Spinal cord (tissue), 10 donors: ENCODE measurements at places on chromosomes 6 and 20.

GRCh38 chr20:63101781-63102720 lies 95.3 kb upstream of the BHLHE23 start:
- H3K36me3 ChIP-seq = no peaks in the 10 kb centered on the region
- DNase-seq = peak; percentile 78
- H3K27me3 ChIP-seq = peaks cover 31% of the 10 kb centered on the region
- peaks cover 27% of the 10 kb centered on the region for H3K4me1 ChIP-seq

DNA sequence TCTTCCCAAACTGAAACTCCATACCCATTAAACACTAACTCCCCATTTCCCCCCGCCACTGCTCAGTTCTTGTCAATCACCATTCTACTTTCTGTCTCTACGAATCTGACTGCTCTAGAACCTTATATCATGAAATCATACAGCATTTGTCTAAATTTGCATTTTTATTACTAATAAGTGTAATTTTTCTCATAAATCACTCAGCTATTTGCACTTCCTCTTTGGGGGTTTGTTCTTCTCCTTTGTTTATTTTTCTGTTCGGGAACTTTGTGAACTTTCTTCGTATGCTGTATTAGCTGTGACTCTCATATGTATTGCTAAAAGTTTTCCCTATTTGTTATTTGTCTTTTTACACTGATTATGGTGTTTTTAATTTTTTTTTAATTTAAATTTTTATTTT lies 152.2 kb downstream of the SLC16A10 start:
- no peak overlapping the region for H3K27ac ChIP-seq
- H3K4me3 ChIP-seq = no peak overlapping the region
- no peaks in the 10 kb centered on the region for H3K4me1 ChIP-seq

- peak; percentile 48 for DNase-seq
- no peaks in the 10 kb centered on the region for H3K36me3 ChIP-seq
- no peaks in the 10 kb centered on the region for H3K27me3 ChIP-seq
Observed at GRCh38 chr6:21780679-21781078, 187.1 kb downstream of the SOX4 start.

DNA sequence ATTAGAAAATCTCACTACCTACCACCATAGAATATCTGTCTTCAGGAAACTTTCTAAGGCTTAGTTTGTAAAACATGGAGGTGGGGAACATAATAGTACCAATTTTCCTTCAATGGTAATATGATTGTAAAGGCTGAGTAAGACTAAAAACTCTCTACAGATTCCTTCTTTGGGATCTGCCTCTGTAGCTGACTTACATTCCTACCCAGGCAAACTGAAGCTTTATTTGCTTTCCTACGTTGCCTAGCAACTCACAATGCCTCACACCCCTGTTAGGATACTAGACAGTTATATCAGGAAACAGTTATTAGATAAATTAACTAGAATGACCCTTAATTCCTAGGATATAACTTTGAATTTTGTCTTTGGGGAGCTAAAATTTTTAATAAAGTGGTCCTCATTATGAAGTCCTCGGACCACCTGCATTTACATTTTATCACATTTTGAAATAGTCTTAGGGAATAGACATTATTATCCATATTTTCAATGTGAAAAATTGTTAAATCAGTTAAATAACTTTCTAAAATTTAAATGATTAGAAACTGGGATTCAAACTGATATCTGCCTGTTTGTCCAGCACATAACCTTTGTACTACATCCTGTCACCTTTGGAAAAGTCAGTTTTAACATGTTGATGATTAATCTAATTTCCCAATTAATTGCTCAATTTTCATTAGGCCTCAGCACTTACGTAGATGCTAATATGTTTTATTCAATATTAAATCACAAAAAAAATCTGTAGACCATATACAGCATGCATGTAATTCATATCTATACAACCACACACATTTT lies 591.4 kb downstream of the RNF144B start:
- H3K4me1 ChIP-seq = no peaks in the 10 kb centered on the region
- H3K27me3 ChIP-seq = no peaks in the 10 kb centered on the region
- DNase-seq = peak; percentile 71
- no peaks in the 10 kb centered on the region for H3K36me3 ChIP-seq

DNA sequence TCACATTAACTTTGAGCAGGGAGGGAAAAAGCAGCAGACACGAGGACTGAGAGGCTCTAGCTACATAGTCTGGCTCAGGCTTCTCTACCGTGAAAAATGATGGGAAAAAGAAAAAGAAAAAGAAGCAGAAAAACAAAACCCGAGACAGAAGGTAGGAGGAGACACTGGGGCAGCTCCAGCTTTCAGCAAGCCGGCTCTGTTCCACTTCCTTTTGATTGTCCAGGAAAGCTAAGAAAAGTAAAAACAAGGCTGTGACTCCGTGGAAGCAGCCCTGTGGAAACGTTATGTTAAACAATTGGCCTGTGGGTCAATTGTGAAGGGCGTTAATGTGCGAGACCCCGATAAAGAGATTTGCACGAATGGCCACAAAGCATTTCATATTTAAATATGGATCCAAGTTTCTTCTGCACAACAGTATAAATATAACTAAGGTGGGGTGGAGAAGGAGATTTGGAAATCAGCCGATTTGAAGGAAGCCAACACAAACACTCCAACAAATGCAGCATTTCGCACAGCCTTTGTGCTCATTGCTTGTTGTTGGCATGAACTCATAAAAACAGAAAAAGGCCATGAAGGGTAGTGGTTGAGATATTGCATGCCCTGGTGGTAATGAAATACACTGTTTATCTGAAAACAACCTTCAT lies 236.9 kb upstream of the JAG1 start:
- no peak for DNase-seq
- no peaks in the 10 kb centered on the region for H3K4me1 ChIP-seq
- H3K4me3 ChIP-seq = no peak overlapping the region

- H3K36me3 ChIP-seq = no peaks in the 10 kb centered on the region
- no peak overlapping the region for H3K27ac ChIP-seq
- no peak overlapping the region for H3K4me3 ChIP-seq
- no peaks in the 10 kb centered on the region for H3K27me3 ChIP-seq
- H3K4me1 ChIP-seq = peaks cover 5% of the 10 kb centered on the region
Observed at GRCh38 chr6:45514454-45515230, 136.9 kb upstream of the SUPT3H start.

GRCh38 chr20:23867152-23867776 lies 12.3 kb downstream of the CST5 start:
- no peak overlapping the region for H3K27ac ChIP-seq
- no peak overlapping the region for H3K4me3 ChIP-seq
- no peaks in the 10 kb centered on the region for H3K36me3 ChIP-seq
- no peaks in the 10 kb centered on the region for H3K27me3 ChIP-seq
- H3K4me1 ChIP-seq = peaks cover 4% of the 10 kb centered on the region
